Renal cortical epithelial cell (primary cell): ENCODE measurements at places on chromosomes 11 and 22.
A peak's percentile ranks its signal among the peaks of the same experiment; 100 is the strongest.

GRCh38 chr22:17945888-17946648 lies 78.3 kb downstream of the MICAL3 start:
- DNase-seq, result no peak

DNA sequence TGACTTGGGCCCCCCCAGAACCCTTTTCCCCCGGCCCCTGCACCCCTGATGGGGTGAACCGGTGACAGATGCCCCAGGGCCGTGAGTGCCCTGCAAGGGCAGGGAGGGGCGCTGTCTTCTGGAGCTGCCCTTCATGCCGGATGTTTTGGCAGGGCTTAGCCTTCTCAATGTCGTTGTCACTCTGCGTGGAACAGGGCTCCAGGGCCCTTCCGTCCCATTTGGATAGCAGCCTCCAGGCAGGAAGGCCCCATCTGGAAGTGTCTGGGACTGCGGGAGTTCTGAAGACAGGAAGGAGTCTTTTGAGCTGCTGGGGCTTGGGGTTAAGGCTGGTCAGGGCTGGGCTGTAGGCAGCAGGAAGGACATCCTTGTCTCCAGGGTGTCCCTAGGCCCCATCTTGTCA lies 4.6 kb downstream of the FRMD8 start:
- no peak for DNase-seq

- no peak for DNase-seq
Measured at GRCh38 chr11:128318856-128319474, 268.4 kb downstream of the ETS1 start.

DNA sequence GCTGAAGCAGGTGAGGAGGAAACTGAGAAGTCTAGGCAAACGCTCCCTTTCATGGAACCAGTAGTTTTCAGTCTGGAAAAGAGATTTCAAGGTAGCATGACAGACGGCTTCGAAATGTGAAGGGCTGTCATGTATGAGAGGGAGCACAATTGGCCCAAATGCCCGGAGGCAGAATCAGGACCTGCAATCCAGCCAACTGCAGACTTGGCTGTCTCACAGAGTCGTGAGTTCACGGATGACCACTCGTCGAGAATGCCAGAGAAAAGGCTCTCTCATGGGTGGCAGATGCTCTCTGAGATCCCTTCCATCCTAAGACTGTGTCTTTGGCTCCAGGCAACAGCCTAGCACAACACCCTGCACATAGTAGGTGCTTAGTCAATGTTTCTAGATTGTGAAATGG lies 134.8 kb downstream of the DSCAML1 start:
- DNase-seq, result peak; percentile 23

DNA sequence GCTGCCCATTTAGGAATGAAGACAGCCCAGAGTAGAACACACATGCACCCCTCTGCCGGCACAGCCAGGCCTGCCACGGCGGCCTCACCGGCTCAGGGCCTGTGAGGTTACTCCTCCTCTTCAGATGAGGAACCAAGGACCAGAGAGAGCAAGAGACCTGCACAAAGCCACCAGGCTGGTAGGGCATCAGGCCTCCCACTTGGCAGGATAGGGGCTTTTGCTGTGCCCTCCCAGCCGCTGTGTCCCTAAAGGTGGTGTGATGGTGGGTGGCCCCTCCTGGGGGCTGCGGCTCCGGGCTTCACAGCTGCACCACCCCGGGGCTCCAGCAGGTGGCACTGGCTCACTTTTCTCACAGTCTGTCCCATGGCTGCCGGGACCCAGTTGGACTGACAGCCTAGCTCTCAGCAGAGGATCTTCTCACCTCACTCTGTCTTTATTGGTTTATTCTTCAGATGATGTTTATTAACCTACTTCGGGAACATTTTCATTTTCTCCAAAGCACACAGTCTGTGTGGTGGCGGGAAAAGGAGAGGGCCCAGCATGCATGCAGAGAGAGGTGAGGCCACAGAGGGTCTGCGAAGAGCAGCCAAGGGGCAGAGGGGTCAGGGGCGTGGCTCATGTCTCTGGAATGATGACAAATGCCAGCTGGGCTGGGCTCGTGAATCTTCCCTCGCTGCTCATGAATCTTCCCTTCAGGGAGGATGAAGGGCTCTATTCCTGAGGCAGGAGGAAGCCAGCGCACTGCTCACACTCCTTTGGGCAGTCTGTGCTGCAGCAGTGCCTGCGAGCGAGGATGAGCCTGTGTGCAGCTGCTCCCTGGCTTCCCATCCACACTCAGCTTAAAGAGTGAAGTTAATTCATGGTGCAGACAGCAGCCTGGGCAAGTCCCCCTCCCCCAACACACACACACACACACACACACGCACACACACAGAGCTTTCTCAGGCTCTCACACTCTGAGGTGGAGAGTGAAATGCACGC lies 101.1 kb upstream of the PITPNB start:
- DNase-seq, result peak; percentile 27

DNA sequence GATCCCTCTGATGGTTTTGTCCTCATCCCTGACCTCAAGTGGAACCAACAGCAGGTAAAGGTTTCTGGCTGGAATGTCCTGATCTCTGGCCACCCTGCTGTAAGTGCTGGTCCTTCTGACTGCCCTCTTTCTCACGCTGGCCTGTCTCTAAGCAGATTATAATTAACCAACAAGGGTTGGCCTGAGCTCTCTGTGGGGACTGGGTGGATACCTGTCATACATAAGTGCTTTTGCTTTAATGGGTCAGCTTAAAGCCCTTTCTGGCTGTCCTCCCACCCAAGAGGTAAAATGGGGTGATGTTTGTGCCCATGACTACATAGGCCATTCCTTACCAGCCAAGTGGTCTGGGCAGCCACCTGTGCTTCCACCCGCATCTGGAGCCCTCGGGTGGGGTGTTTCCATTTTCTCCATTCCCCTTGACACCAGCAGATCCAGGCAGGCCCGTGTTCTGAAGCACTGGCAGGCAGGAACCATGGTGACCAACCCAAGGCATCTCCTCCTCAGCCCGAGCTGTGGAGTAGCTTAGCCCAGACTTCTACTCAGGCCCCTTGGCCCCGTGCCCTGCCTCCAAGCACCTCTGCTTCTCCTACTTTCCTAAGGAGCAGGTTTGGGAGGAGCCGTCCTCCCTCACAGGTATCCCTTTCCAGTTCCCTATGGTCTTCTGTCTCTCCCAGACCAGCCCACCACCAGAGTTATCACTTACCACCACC lies 17.0 kb upstream of the ST3GAL4 start:
- no peak for DNase-seq

- DNase-seq, result no peak
Measured at GRCh38 chr11:134734141-134734845, 322.3 kb upstream of the B3GAT1 start.

DNA sequence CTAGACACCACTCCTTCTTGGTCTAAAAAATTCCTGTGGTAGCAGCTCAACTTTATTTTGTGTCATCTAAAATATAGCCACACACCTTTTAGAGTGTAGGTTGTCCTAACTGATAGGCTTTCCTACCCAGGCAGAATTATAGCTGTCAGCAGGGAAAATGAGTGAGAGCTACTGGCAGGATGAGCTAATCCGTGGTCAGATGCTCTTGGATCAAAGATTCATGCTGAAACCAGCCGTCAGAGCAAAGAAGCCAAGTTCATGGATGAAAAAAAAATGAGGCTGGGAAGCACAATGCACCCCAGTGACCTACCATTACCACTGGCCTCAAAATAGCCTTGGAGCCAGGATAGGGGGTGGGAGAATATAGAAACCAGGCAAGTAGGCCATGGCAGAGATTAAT lies 113.1 kb upstream of the BLID start:
- no peak for DNase-seq

GRCh38 chr22:24504956-24505736 lies 10.0 kb downstream of the UPB1 start:
- no peak for DNase-seq

DNA sequence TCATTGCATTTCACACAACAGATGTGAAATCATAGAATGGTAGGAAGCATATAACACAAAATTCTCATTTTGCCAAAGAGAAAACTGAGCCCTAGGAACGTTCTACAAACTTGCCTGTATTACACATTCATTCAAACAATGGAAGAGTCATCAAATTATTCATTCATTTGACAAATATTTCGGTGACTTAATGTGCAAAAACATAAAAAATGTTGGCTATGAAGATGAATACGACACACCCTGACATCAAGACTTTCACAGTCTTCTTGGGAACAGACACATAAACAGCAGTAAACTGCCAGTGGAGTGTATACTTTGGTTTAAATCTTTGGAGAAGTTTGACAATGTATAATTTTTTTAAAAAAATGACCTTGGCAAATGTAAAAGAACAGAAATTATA lies 20.4 kb upstream of the C11orf87 start:
- DNase-seq, result no peak

DNA sequence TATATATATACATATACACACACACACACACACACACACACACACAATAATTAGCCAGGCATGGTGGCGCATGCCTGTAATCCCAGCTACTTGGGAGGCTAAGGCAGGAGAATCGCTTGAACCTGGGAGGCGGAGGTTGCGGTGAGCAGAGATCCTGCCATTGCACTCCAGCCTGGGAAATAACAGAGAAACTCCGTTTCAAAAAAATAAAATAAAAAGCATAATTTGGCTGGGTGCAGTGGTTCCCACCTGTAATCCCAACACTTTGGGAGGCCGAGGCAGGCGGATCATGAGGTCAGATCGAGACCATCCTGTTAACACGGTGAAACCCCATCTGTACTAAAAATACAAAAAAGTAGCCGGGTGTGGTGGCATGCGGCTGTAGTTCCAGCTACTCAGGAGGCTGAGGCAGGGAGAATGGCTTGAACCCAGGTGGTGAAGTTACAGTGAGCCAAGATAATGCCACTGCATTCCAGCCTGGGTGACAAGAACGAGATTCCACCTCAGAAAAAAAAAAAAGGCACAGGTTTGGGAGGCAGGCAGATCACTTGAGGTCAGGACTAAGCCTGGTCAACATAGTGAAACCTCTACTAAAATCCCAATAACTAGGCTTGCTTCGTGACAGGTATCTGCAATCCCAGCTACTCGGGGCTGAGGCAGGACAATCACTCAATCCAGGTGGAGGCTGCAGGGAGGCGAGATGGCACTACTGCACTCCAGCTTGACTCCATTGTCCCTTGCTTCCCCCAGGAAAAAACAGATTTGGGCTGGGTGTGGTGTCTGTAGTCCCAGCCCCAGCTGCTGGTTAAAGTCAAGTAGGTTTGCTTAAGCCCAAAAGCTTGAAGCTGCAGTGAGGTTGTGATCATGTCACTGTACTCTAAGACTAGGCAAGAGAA lies 11.8 kb upstream of the WDR74 start:
- no peak for DNase-seq

DNA sequence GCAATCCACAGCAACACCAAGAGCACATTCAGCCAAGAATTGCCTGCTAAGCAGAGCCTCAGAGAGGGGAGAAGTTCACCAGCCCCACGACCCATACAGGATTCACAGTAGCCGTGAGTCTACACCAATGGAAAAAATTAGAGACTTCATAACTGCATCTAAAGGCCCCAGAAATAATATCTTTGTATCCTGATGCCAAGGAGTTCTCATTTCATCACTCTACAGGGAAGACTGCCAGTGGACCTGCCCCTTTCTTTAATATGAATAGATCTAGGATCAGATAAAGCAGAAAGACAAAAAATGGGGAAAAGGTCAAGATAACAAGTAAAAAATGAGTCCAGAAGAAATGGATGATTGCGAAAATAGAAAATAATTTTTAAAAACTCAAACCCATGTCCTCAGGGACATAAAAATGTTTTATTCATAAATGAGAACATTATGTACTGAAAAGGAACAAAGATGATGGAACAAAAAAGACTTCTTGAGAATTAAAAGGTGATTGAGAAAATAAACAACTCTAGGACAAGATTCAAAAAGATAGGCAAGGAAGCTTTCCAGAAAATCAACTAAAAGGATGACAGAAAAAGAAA lies 9.5 kb downstream of the APOL3 start:
- DNase-seq, result no peak

- DNase-seq, result no peak
Measured at GRCh38 chr11:9126636-9127035, 35.2 kb upstream of the SCUBE2 start.

- DNase-seq, result no peak
Measured at GRCh38 chr11:3795131-3796001, 2.0 kb downstream of the NUP98 start.

DNA sequence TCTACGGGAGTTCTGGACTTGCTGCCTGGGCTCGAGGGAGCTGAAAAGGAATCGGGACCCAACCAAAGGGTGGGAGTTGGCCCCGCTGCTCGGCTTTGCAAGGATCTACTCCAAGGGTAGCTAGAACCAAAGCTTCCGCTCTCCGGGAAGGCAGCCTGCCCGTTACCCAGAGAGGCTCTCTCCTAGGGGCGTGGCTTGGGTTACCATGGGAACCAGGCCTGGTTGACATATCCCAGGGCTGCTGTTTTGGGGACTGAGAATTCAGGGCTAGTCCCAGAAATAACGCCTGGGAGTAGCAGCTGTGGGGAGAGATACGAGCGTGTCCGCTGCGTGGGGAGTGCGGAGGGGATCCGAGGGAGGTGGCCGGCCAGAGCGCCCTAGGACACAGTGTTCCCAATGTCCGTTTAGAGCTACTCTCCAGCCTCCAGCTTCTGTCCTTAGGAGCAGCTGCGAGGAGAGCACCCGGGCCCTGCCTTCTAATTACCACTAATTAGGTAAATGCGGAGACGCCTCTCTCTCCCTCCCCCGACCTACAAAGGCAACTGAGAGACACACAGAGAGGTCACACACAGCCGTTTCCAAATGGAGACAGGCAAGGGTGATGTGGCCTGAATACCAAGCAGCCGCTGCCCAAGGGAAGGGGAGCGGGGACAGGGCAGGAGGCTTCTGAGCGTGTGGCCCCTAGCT lies 141.6 kb upstream of the CADM1 start:
- no peak for DNase-seq

DNA sequence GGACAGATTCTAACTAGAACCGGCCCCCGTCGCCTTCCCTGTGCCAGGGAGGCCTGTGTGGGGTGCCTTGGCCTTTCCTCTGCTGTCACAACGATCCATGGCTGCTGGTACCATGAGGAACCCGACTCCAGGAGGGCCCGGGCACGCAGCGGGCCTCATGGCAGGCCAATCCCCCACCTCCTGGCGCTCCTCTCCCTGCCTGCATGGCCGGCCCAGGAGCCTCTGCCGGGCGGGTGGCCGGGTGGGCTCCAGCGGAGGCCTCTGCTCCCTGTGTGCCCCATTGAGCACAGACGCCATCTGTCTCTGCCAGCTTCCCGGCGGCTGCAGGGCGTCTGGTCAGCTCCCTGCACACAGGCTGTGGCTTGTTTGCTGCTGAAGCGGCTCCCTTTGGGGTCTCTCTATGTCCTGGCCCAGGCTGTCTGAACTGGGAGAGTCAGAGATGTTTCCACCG lies 86.5 kb downstream of the MYEOV start:
- DNase-seq, result no peak

DNA sequence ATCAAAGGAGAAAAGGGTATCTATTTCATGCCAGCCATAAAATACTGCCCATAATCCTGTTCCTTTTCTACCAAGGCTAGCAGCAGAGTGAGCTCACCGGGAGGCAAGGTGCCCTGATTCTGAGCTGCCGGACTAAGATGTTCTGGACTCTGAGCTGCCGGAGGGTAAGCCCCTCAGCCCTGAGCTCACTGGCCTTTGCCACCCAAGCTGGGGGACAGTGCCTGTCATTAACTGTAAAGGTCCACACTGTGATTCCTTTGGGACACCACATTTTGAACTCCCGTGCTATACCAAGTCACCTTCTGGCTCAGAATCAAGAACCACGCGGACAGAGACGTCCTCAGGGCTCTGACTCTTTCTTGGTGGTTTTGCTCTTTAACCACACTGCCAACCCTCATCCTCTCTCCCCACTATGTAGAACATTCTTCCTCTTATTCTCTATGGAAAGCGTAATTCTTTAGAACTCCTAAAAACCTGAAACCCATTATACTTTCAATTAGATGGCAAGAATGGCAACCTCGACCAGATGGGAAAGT lies 88.4 kb upstream of the BID start:
- DNase-seq, result no peak

- DNase-seq, result no peak
Measured at GRCh38 chr11:23569547-23569946, 709.3 kb upstream of the CCDC179 start.

- DNase-seq, result no peak
Measured at GRCh38 chr22:31750365-31751284, 693 bp upstream of the PRR14L start.
